Activated naive CD4-positive, alpha-beta T cell treated with anti-CD3 and anti-CD28 coated beads, Interleukin-2, amount 10 ng/mL, durations not matched to agents 7 days and 5 days (primary cell): ENCODE measurements at places on chromosomes 2 and 18.

- DNase-seq: no peak
- no peaks in the 10 kb centered on the region for H3K4me1 ChIP-seq
- H3K27me3 ChIP-seq: peaks cover 3% of the 10 kb centered on the region
These were observed 56.6 kb downstream of the CABYR start for GRCh38 chr18:24195296-24196053.

- H3K4me3 ChIP-seq: no peak overlapping the region
- no peak overlapping the region for H3K27ac ChIP-seq
- peaks cover 16% of the 10 kb centered on the region for H3K4me1 ChIP-seq
- no peaks in the 10 kb centered on the region for H3K36me3 ChIP-seq
- no peaks in the 10 kb centered on the region for H3K27me3 ChIP-seq
- DNase-seq: no peak
These were observed 29.2 kb upstream of the MAP4K3 start for GRCh38 chr2:39466311-39466710.

DNA sequence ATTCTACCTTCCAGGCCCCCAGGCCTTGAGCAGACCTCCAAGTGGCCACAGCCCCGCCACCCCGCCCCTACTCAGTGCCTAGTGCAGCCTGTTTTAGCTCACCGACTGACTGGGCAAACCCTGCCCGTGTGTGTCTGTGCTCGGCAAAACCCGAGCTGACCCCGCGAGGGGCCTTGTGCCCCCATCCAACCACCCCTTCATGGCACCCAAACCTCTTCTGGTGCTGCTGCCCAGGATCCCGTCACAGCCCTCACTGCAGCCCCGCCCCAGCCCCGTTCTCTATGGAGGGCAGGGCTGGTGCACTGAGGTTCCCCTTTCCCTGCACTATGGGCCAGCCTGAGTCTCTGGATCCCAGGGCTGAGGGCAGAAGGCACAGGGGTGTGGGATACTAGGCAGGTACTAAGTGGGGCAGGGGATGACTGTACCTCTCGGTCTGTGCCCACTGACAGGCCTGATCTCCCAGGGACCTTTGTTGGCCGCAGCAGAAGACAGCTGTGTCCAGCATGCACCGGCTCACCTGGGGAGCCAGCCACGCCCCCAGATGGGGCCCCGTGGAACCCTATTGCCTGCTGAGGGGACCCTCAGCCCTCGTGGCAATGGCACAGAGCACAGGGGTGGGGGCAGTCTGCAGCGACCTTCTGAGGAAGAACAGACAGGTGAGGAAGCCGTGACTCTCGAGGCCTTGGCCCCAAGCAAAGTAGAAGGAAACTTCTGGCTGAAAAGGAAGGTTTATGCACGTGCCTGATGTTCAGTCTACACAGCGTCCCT, 69.9 kb upstream of the OTOS start:
- H3K36me3 ChIP-seq: no peaks in the 10 kb centered on the region
- H3K4me3 ChIP-seq: no peak overlapping the region
- DNase-seq: peak; percentile 17
- H3K27ac ChIP-seq: no peak overlapping the region
- no peaks in the 10 kb centered on the region for H3K4me1 ChIP-seq
- peaks cover under 1% of the 10 kb centered on the region for H3K27me3 ChIP-seq

GRCh38 chr2:212311807-212312404, 226.7 kb downstream of the ERBB4 start:
- H3K4me1 ChIP-seq: no peaks in the 10 kb centered on the region
- H3K27ac ChIP-seq: no peak overlapping the region
- no peaks in the 10 kb centered on the region for H3K36me3 ChIP-seq
- H3K27me3 ChIP-seq: no peaks in the 10 kb centered on the region

DNA sequence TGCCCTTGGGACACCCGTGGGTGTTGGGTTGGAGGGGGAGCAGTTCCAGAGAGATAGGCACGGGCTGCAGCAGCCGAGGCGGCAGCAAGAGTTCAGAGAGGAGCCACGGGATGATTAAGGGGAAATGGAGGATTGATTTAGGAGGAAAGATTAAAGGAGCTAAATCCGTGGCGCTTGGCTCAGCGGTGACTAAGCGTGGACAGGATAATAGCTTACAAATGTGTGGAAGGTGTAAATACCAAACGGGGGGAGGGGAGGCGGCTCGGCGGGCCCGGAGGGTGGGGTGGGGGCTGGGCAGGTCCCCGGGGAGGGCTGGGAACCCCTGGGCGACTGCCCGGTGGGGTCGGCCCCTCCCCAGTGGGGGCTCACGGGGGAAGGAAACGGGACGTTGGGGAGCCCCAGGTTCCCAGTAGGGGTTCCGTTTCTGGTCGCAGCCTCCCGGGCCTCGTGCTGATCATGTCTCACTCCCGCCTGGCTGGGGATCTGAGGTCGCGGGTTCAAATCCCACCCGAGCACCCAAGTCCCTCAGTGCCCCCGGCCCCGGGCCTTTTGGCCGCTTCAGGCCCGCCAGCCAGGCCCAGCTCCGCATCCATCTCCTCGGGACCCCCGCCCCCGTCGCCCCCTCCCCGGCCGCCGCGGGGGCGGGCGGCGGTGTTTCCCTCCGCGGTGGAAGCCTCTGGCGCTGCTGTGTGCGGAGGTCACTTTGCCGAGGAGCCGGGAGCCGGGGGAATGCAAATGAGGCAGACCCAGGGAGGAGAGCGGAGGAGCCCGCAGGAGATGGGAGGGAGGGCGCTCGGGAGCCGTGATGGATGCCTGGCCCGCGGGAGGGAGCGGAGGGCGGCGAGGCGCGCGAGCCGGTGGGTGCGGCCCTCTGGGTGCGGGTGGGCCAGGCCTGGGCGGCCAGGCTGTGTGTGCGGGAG, 8.1 kb downstream of the ASIC4 start:
- H3K36me3 ChIP-seq: no peaks in the 10 kb centered on the region
- H3K27me3 ChIP-seq: peaks cover 96% of the 10 kb centered on the region
- H3K4me3 ChIP-seq: no peak overlapping the region
- no peak overlapping the region for H3K27ac ChIP-seq
